ENCODE measurements at places on chromosomes 3 and 15.
A peak's percentile ranks its signal among the peaks of the same experiment; 100 is the strongest.

GRCh38 chr3:63877737-63878393 lies 14.2 kb downstream of the ATXN7 start:
- no peak for DNase-seq

DNA sequence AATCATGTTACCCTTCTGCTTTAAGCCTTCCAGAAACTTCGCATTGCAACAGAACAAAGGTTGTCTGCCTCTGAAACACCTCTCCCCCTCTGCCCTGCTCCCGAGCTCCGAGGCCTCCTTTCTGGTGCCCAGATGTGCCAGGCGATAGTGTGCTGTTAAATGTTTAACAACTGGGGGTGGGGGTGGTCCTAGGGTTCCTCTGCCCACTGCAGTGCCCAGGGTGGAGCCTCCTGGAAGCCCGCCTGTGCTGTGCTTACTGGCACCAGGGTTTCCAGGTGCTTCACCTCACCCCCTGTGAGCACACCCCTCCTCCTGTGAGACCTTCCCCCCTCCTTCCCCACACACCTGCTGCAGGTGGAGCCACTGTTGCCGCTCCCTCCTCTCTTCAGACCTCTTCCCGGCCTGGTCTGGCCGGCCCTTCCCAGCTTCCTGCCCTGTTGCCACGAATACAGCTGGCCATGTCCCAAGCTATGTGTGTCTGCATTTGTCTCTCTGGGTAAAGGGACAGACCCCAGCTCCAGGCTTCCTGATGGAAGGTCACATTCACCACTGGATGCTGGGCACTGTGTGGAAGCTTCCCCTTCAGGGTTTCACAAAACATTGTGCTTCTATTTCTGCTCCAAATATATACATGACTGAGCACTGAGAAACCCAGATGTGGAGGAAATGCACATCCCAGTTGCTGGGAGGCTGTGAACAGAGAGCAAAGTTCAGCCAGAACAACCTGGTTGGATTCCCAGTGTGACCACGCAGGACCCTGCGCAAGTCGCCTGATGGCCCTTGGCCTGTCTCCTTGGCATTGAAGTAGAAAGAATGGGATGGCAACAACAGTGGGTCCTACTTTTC lies 37.2 kb downstream of the MGLL start:
- no peak for DNase-seq

DNA sequence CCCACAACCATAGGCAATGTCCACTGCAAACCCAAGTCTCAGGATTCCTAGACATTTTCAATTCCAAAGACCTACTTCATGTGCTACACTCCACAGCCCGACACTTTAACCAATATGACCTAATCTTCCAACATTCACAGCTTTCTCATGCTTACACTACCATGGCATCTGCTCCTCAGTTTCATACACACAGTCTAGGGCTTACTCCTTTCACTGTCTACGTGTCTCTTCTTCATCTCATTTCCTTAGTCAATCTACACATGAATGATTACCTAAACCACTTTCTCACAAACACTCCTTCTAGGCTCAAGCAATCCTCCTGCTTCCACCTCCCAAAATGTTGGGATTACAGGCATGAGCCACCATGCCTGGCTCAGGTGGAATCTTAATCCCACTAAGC lies 106.3 kb downstream of the STAG1 start:
- no peak for DNase-seq

- no peak for DNase-seq
Measured at GRCh38 chr3:133869586-133869985, 26.1 kb downstream of the RAB6B start.

GRCh38 chr3:135023996-135024658 lies 229.1 kb downstream of the EPHB1 start:
- DNase-seq = no peak

DNA sequence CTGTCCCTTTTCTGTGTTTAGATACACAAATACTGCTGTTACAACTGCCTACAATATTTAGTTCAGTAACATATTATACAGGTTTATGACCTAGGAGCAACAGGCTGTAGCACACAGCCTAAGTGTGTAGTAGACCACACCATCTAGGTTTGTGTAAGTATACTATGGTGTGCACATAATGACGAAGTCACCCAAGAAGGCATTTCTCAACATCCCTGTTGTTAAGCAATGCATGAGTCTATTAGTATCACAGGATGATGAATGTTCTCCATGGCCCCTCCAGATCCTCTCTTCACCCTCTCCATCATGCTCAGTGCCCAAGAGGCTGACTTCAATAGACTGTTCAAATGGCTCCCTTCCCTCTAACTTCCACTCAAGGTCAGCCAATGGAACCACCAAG lies 14.6 kb upstream of the SEC62 start:
- no peak for DNase-seq

DNA sequence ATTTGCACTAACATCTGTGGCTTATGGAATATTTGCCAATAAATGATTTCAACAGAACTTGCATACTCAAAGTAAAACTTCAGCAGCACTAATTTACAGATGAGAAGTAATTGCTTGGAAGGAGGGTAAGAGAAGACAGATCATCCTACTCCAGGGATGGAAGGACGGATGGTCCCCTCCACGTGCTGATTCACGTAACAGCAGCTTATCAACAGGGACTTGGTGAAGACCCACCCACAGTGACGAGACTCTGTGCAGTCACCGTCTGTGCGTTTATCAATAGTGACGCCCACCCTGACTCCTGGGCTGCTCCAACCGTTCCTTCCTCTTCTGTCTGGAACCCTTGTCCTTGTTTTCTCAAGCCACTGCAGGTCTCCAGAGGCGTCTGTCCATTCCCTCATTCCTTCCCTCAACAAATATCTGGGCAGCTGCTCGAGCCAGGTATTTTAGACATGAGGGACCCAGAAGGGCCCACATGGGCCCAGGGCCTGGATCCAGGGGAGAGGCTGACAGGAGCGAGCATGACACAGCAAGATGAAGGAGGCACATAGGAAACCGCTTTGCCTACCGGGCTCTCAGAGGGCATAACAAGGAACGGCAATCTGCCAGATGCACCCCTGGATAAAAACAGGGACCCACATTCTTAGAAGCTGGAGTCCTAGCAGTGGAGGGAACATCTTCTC lies 33.3 kb downstream of the PCSK6 start:
- DNase-seq = peak; percentile 45

- DNase-seq = no peak
Measured at GRCh38 chr3:190616637-190617036, 102.8 kb downstream of the IL1RAP start.

DNA sequence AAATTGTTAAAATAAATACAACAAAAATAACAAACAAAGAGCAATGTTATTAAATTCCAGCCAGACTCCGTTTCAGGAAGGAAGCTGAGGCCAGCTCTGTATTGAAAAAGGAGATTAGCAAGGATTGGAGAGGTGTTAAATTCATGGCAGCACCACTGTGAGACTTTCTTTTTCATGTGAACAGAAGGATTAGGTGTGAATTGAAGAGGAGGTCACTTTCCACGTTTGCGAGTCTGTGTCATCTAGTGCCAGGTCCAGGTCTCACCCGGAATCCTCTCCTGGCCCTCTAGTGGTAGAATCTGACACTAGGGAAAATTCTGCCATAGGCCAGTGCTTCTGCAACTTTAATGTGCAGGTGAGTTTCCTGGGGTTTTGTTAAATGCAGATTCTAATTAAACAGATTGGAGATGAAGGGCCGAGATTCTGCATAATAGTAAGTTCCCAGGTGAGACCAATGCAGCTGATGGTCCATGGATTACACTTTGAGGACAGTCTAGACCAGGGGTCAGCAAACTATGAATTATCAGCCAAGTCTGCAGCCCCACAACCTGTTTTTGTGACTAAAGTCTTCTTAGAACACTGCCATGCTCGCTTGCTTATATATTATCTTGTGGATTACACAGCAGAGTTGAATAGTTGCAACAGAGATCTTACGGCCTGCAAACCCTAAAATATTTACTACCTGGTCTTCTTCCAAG lies 9.2 kb upstream of the SLC6A1 start:
- peak; percentile 72 for DNase-seq

GRCh38 chr3:17799312-17799711 lies 56.9 kb upstream of the TBC1D5 start:
- no peak for DNase-seq

GRCh38 chr3:116051586-116051985 lies 393.7 kb downstream of the LSAMP start:
- DNase-seq = no peak

DNA sequence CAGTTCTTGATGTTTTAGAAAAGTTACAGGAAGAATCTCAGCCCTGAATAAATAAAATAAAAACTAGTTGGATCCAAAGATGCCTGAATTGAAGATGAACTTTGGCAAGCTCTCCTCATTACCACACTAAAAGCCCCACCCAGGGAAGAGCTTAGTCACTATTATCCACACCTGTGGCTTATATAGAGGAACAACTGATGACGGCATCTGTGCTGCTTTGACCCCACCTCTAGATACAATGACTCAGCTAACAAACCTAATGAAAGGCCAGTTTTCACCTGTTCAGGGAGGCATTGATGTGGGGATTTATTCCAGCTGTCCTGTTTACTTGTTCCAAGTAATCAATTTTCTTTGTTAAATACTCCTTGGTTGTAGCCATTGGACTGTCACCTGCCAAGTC lies 604.7 kb upstream of the EPHA6 start:
- no peak for DNase-seq

DNA sequence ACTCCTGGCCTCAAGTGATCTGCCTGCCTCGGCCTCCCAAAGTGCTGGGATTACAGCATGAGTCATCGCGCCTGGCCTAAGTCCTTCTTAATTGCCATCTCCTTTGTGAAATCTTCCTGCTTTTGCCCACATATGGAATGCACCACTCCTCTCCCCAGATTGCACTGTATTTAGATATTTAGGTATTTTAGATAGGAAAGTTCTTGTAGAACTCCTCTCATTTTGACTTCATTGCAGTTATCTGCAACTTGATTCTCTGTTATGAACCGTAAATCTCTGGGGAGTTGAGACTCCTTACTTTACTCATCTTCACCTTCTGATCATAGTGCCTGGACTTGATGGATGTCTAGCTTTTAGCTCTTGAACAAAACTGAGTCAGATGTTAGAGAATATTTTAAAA lies 150.7 kb downstream of the AKAP13 start:
- DNase-seq = no peak

GRCh38 chr3:40718681-40719080 lies 193.9 kb downstream of the ZNF621 start:
- no peak for DNase-seq

DNA sequence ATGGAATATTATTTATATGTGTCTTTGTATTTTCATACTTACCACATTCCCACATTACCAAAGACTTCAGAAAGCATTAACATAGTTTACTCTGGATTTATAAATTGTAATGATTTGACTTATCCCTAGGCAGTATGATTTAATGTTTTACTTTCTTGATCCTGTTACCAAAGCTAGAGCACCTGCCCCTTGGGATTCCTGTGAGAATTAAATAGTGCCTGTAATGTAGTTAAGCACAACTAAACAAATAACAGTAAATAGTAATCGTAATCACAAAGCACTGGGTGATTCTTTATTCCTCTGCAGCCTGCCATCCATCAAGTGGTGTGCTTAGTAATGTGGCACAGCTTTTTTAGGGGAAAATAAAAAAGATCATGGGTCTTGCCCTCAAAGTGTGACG lies 39.1 kb downstream of the ATP2C1 start:
- no peak for DNase-seq

GRCh38 chr3:40623567-40623966 lies 98.8 kb downstream of the ZNF621 start:
- DNase-seq = peak; percentile 28

GRCh38 chr15:35466476-35466875 lies 79.5 kb downstream of the DPH6 start:
- no peak for DNase-seq

GRCh38 chr3:128112357-128112968 lies 11.1 kb downstream of the RUVBL1 start:
- DNase-seq = no peak

- DNase-seq = no peak
Measured at GRCh38 chr3:12972043-12972442, 101.2 kb downstream of the IQSEC1 start.

DNA sequence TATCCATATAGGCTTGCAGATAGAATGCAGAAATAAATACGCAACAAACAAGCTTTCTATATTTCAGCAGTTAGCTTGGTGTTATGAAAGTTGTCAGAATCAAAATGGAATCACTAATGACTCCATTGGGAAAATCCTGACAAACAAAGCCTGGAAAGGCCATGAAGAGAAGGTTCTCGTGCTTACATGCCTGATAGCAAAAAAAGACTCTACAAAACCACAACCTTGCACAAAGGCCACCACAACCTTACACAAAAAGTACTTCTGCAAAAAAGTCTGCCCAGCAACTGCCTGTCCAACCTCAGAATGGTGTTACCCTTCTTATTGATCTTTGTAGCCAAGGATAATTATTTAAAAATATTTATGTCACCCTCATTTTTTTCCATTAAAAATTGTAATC lies 14.4 kb upstream of the PLSCR1 start:
- DNase-seq = no peak

GRCh38 chr3:101847328-101847727 lies 2.0 kb upstream of the NFKBIZ start:
- DNase-seq = no peak

GRCh38 chr15:70892002-70892911 lies at the start of the genes LRRC49 and THAP10:
TSS of gene LRRC49 (plus strand) at chr15:70892826. CDS start at chr15:70892895, 69 bp downstream.
TSS of gene THAP10 (minus strand) at chr15:70892433. CDS start at chr15:70892272, 161 bp downstream.
- DNase-seq = peak; percentile 8

DNA sequence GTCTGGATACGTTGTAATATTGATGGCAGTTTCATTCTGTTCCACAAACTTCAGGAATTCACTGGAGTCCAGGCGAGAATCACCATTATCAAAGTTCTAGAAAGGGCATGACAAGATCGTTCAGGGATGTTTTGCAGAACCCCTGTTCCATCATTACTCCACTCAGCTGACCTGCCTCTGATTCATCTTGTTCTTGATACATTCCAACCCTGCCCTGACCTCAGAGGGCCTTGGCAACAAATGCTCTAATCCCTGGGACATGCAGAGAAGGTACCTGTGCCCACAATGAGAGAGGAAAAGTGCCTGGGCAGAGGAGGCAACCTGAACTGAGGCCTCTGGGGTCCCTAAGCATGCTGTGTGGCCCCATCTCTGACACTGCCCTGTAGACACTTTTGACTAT lies 45.9 kb downstream of the FSTL1 start:
- no peak for DNase-seq

GRCh38 chr3:158260392-158260791 lies 150.5 kb downstream of the RSRC1 start:
- DNase-seq = no peak

DNA sequence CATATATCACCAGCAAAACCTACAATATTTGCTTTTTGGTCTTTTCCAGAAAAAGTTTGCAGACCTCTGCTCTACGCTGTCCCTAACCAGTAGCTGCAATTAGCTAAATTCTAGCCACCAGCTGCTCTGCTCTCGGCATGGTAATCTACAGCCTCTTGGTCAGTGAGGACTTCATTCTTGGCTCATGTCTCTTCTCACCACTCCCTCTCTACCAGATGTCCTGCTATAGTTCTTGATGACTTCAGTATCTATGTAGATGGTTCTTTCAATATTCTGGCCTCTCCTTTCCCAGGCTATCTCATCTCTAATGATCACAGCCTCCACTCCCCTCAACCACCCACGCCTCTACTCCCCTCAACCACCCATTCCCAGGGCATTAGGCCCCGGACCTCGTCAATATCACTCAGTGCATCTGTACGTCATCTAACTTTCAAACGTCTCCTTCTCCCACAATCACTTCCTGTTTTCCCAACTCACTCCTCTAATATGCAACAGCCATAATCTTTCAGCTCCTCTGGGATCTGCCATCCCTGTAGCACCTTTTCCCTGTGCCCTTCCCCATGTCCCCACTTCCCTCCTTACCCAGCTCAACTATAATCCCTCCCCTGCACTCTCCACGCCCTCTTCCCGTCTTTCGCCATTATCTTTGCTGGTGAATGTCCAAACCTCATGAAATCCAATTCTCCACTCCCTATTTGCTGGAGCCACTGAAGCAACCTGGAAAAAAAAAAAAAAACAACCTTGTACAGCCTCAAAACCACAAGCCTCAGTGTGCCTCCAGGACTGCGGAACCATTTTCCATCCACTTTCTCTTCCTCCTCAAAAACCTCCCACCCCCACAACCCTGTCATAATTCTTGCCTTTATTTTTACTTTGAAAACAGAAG lies 429.4 kb upstream of the PROK2 start:
- peak; percentile 22 for DNase-seq
